ENCODE measurements at places on chromosomes 12 and 14.

GRCh38 chr12:130428116-130428515 is 90.4 kb downstream of the PIWIL1 start:
- no peak for DNase-seq

- no peak for DNase-seq
Measured at GRCh38 chr12:116727261-116727660, 10.6 kb downstream of the SPRING1 start.

DNA sequence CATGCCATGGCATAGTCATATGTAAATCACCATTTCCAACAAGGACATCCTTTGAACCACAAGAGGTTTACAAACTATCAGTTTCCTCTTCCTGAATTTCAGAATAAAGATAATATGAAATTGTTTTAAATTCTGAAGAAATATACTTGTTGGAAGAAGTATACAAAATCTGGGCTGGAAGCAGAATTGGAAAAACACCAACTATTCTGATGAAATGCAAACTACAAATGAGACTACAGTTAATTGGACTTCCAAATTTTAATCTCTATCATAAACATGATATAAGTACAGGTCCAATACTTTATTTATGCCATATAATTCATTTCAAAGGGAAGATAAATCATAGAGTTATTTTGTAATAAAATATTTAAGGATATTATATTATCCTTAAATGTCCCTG is 80.1 kb downstream of the NOVA1 start:
- DNase-seq: no peak

DNA sequence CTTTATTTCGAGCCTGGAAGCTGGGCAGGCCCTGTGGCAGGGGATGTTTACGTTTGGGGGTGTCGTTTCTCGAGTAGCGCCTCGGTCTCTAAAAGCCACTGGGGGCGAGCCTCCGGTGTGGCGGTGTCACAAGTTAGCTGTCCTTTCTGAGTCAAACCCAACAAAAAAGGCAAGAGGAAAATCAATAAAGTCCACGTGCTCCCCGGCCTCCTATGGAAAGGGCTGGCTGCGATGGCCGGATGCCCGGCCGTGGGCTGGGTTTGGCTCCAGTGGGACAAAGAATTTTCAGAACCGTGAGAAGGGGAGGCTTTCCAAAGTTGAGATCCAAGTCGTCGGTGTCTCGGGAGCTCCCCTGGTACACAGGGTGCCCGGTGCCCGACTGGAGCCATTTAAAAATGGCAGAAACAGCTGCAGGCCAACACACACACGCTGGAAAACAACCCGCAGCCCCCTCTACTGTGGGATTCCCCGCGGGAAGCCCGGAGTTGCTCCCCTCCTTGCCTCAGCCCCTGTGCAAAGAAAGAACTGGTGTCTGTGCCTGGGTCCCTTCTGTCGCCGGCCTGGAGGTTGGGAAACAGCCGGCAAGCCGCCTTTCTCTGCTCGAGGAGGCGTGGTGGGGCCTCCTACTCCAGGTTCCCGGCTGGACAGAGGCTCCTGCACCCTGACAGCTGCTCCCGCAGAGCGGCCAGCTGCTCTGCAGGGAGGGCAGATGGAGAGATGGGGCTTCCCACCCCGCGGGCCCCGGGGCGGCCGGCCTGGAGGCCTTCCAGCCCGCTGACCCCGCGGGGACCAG is 1.9 kb downstream of the BCL7A start:
- peak; percentile 62 for DNase-seq

DNA sequence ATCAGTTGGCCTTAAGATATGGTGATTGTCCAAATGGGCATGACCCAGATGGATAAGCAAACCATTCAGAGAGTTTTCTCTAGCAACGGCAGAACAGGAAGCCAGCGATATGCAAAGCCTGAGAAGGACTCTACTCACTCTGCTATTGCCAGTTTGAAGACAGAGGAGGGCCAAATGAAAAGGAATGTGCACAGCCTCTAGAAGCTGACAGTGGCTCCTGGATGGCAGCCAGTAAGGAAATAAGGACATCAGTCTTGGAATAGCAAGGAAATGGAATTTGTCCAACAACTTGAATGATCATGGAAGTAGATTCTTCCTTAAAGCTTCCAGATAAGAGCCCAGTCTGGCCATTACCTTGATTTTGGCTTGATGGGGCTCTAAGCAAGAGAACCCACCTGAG is 60.0 kb downstream of the TMTC2 start:
- DNase-seq: no peak

GRCh38 chr14:103209506-103209905 is 86.2 kb downstream of the TNFAIP2 start:
- no peak for DNase-seq

DNA sequence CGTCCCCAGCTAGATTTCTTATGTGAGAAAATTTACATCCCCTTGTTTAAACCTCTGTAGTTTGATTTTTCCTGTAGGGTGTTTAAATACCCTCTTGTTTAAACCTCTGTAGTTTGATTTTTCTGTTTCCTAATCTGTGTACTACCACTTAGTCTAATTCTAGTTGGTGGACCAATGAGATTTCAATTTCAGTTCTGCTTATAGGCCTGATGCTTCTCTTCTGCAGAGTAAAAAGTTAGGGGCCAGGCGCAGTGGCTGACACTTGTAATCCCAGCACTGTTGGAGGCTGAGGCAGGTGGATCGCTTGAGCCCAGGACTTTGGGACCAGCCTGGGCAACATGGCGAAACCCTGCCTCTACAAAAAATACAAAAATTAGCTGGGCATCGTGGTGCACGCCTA is 11.5 kb downstream of the UBC start:
- DNase-seq: no peak

GRCh38 chr14:67746927-67747326 is 45.2 kb downstream of the RDH12 start:
- DNase-seq: no peak

GRCh38 chr12:64951944-64952343 is 127.5 kb downstream of the TBC1D30 start:
- DNase-seq: no peak

DNA sequence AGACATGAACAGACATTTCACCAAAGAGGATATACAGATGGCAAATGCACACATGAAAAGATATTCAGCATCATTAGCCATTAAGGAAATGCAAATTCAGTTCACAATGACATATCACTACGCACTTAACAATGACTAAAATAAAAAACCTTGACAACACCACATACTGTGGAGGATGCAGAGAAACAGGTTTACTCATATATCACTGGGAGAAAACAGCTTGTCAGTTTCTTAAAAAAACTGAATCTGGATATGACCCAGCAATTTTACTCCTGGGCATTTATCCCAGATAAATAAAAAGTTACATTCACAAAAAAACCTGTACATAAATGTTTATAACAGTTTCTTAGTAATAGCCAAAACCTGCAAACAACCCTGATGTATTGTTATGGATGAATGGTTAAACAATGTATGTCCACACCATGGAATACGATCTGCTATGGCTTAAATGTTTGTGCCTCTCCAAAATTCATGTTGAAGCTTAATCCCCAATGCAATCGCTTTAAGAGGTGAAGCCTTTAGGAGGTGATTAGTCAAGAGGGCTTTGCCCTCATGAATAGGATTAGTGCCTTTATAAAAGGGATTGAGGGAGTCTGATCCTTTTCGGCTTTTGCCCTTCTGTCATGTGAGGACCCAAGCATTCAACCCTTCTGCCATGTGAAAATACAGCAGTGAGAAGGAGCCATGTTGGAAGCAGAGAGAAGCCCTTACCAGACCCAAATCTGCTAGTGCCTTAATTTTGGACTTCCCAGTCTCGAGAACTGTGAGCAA is 36.0 kb upstream of the PPP4R3A start:
- DNase-seq: no peak

DNA sequence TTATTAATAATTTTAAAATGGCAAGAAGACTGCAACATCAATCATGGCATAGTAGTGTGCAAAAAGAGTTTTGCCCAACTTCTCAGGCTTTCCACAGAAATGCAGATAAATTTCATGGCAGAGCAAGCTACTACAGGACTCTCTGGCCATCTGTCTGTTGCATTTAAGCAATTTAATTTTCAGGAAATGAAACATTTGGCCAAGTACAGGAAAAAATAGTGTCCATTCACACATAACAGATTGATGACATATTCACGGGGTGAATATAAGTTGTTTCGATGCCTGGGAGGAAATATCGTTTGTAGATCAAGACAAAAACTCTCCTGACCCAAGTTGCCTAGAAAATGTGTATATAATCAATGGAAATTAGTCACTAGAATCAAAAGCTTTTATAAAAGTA is 324.0 kb downstream of the PRKD1 start:
- no peak for DNase-seq

GRCh38 chr14:71815110-71815509 is 117.1 kb upstream of the RGS6 start:
- DNase-seq: no peak

- DNase-seq: no peak
Measured at GRCh38 chr12:4431866-4432265, 13.7 kb downstream of the FGF6 start.

DNA sequence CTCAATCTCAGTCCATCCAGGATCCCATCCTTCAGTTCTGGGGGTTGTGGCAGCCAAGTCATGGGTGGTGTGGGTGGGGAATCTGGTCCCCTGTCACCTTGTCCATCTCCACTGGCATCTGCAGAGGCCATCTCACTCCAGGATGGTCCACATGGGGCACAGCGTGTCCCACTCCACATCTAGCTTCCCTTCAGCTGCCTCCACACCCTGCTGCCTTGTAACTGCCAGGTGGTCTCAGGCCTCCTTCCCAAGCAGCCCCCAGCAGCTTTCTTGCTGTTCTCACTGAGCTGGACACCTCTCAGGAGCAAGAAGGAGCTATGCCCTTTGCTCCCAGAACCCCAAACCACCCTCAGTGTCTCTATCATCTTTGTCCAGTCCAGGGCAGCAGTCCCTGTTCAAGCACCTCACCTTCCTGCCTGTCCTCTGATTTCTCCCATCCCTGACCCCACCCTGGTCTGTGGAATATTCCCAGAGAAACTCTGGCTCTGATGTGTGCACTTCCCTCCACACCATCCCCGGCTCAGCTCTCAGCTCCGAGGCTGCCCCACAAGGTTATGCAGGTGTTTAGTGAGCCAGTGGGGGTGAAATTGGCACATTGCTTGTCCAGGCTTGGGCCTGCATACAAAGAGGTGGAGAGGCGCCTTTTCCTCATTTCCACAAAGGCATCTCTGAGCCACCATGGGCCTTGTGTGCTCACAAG is 13.7 kb upstream of the DYNC1H1 start:
- DNase-seq: no peak
